ENCODE measurements at places on chromosomes 4 and X. TPM values are rescaled to one million over a fixed set of nuclear protein-coding genes. Genes with fewer than 3 reads are reported as not detected.

DNA sequence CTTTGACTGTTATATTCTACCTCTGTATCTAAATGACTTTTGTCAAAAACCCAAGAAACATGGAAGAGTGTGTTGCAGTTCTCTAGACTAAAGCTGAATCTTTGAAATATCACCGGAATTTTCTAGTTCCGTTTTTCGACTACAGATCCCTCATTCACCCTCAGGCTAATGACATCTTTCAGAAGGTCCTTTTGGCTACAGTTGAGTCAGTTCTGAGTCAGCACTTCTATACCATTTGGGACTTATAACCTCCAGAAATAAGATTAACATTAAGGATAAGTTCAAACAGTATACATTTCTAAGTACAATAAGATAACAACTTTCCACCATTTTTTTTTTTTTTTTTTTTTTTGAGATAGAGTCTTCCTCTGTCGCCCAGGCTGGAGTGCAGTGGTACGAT, 331.0 kb upstream of the CPXCR1 start:
- DNase-seq = no peak

- no peak for DNase-seq
These were observed 21.6 kb upstream of the FGG start for GRCh38 chr4:154634058-154634457.

- DNase-seq = no peak
These were observed 869 bp upstream of the ADD1 start for GRCh38 chr4:2842687-2843262.

DNA sequence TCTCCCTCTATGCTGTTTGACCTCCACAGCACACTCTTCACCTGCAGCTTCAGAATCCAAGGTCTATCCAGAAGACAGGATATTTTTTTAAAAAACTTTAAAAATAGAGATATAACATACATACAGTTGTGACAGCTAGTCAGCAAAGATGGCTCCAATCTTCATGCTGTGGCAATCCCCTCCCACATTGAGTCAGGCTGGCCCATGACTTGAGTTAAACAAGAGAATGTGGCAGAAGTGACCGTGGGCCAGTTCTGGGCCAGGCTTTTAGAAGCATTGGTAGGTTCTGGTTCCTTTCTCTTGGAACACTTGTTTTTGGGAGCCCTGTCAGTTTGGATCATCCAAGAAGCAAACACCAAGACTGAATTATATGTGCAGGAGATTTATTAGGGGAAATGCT, 36.1 kb upstream of the REPS2 start:
- DNase-seq = no peak

DNA sequence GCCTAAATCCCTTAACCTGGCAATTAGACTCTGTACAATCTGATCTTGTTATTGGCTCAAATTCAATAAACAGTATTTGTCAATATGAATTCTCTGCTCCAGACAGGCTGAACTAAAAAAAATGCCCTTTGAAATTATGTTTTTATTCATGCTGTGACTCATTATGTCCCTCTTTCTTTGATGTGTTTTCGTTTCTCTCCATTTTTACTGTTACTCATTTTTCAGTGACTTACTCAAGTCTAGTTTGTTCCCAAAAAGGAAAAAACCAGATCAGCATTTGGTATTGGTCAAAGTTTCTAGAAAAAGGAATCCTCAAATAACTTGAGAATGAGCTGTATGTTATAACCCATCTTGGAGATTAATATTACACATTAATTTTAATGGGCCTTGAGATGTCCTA, 40.4 kb downstream of the UNC5C start:
- no peak for DNase-seq

GRCh38 chr4:189850239-189850856, 90.3 kb upstream of the FRG1 start:
- DNase-seq = no peak

- DNase-seq = no peak
These were observed 93.3 kb downstream of the AKAP4 start for GRCh38 chrX:50107470-50107869.

DNA sequence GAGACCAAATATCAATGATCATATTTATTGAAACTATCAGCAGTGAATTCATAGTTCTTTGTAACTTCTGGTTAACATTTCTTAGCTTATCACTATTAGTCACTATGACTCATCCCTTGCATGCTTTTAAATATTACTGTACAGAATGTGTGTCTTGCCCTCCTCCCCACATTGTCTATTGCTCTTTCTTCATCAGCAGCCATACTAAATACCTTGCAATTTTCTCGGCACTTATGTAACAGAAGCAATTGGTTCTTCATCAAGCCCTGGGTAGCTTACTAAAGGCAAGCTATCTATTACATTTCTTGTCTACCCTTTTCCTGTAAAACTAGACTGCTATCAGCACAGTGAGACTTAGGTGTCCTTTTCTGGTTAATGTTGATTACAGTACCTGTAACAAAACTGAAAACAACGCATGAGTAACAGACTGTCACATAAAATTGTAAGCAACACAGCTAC, 8.2 kb downstream of the KLHL4 start:
- DNase-seq = peak; percentile 54

DNA sequence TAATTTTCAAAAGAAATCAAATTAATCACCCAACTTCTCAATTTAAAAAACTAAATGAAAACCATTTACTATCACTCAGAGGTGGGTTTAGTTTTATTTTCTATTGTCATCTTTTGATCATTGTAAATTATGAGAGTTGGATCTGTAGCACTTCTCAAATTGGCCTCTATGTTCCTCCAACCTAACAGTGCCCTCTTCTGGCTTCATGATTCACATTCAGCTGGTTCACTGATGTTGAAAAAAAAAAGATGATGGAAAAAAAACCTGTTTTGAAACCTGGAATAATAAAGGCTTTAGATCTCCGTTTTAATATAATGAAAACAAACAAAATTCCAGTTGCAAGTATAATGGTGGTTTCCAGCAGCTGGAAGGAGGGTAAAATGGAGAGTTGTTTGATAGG, 2.4 kb upstream of the NBDY start:
- peak; percentile 70 for DNase-seq

- DNase-seq = no peak
These were observed 28.1 kb downstream of the CASP6 start for GRCh38 chr4:109675181-109675580.

DNA sequence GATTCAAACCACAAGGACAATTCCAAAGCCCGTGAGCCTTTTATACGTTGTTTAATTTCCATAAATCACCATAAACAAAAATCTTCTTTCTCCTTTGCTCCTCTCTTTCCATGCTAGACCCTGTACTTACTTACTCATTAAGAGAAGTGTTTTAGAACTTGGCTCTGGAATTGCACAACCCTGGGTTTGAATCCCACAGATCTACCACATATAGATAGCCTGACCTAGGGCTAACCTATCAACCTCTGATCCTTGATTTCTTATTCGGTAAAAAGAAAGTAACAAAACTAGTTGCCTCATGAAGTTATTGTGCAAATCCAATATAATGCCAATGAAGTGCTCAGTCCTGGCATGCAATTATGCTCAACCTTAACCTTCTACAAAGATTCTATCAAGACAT, 68.8 kb downstream of the ZAR1 start:
- no peak for DNase-seq

DNA sequence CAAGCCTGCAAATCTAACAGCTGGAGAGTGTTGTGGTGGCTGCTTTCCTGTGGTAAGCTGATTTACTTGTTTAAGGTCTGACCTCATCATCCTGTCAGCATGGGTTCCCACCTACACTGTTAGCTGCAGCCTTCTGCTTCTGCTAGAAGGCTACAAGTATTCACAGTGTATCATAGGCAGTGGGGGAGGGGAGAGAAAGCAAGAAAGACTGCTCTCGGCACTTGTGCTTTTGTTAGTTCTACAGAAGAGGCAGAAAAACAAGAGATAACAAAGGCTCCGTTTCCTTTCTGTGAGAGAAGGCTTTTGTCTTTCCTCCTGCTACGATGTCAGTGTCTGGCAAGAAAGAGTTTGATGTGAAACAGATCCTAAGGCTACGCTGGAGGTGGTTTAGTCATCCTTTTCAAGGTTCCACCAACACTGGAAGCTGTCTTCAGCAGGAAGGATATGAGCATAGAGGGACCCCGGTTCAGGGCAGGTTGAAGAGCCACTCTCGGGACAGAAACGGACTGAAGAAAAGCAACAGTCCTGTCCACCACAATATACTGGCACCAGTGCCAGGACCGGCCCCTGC, at the start of gene KLHL4:
TSS of gene KLHL4 (plus strand) at position 232 of the 571 bp plus-strand sequence. CDS start at position 324, 92 bp downstream.
- peak; percentile 91 for DNase-seq

DNA sequence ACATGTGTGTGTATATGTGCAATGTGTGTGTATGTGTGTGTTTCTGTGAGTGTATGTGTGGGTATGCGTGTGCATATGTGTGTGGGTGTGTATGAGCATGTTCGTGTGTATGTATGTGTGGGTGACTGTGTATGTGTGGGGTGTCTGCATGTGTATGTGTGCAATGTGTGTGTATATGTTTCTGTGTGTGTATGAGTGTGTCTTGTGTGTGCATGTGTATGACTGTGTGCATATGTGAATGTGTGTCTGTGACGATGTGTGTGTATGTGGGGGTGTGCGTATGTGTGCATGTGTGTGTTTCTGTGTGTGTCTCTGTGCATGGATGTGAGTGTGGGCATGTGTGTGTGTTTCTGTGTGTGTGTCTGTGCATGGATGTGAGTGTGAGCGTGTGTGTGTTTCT, 4.2 kb upstream of the ATP2B3 start:
- no peak for DNase-seq

- no peak for DNase-seq
These were observed 151.3 kb downstream of the USP46 start for GRCh38 chr4:52507774-52508173.

DNA sequence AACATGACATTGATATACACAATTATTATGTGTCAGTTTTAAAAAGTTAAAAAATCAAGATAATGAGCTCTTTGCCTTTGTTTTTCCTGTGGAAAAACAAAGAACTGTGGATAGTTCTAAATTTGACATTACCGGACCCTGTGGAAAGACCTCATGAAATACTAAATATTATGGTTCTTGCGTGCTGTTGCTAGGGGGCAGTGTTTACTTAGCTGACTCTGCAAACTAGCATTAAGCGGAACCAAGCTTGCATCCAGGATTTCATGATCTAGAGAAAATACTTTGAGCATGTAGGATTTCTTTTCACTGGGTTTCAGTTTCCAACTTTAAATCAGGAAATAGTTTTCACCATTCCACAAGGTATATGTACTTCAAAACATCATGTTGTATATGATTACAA, 33.6 kb downstream of the CLCN4 start:
- DNase-seq = peak; percentile 79

GRCh38 chrX:147859666-147860065, 52.1 kb upstream of the FMR1 start:
- no peak for DNase-seq

DNA sequence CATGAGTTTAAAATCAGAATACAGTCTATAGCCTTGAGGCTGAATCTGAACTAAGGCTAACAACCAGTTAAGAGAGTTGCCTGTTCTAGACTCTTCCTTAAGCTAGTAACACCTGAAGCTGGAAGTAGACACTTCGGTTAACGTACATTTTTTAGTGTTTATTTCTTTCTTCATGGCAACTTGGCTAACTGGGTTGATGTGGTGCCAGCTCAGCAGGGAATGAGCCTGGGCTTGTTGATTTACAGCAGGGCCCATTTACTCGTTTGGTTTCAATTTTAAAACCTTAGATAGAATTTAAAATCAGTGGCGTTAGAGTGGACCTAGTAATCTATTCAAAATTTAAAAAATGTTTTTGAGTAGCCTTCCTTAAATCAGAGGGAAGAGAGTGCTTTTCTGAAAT, 137.6 kb upstream of the ESX1 start:
- DNase-seq = no peak

DNA sequence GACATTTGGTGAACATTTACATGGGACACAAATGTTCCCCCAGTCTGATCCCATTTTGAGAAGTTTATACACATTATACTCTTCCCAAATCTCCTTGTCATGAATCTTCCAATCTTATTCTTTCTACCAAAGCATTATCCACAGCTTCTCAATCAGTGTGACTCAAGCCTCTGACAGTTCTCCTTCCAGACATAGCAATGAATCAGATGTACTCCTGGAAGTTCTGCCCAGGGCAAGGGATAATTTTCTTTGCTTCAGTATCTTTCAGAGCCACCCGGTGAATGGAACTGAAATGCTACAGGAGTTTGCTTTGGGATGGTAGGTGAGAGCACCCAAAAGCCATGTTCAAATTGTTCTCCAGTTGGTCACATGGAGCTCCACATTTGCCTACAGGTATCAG, 145.5 kb downstream of the ANXA5 start:
- peak; percentile 5 for DNase-seq

DNA sequence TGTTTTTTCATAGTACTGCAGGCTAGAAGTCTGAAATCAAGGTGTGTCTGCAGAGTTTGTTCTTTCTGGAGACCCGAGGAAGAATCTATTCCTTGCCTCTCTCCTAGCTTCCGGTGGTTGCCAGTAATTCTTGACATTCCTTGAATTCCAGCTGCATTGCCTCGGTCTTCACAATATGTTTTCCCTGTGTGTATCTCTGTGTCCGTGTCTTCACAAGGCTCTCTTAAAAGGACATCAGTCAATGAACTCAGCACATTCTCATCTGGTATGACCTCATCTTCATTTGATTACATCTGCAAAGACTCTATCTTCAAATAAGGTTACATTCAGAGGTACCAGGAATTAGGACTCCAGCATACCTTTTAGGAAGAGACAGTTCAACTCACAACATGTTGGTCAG, 163.4 kb downstream of the BANK1 start:
- DNase-seq = peak; percentile 51

DNA sequence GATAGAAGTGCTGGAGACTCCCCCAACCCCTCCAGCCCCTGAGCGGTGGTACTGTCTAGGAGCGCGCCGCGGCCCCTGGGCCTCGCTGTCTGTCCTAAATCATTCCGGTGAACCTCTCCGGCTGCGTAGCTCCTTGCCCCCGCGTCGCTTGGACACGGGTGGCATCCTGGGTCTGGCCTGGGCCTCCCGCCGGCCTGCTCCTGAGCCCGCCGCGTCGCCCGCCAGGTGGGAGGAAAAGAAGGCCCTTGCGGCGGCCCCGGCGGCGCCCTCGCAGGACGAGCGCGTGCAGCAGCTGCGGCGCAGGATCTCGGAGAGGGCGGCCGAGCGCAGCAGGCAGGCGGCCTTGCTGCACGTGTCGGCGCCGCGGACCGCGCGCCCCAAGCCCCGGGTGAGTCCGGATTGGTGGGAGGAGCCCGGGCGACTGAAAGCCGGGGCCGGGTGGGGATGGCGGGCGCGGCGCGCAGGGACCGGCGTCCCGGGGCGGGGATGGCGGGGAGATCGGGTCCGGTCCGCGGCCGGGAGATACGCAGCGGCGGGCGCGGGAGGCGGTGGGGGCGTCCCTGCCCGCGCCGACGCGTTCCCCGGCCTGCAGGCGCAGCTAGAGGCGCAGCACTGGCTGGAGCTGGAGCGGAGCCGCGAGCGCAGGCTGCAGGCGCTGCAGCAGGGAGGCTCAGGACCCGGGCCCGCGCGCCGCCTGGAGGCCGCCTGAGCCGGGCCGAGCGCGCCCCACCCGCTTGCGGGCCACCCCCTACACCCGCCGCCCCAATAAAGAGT, 6.5 kb upstream of the RNF4 start:
- peak; percentile 86 for DNase-seq

GRCh38 chr4:56425518-56425917, 9.9 kb downstream of the PPAT start:
- DNase-seq = no peak

- DNase-seq = no peak
These were observed 41.6 kb downstream of the AFM start for GRCh38 chr4:73523126-73523525.

CBLL2 gene
- not detected for total RNA-seq

TBC1D9 gene
- 76.6 TPM for total RNA-seq

YY2 gene
- total RNA-seq = 3.1 TPM

ZXDA gene
- 17.1 TPM for total RNA-seq

STK26 gene
- 2.9 TPM for total RNA-seq

WDR17 gene
- 0.51 TPM for total RNA-seq

HDX gene
- 6.8 TPM for total RNA-seq

F8A2 gene
- total RNA-seq = not detected

HTR2C gene
- total RNA-seq = not detected

MAGEA6 gene
- total RNA-seq = not detected

CSN1S1 gene
- total RNA-seq = not detected

CABS1 gene
- not detected for total RNA-seq

Data from dermis blood vessel endothelial cell (primary cell).